Stomach (tissue), 19 donors: ENCODE measurements at places on chromosomes 4 and X. TPM values are rescaled to one million over a fixed set of nuclear protein-coding genes. Genes with fewer than 3 reads are reported as not detected.

DNA sequence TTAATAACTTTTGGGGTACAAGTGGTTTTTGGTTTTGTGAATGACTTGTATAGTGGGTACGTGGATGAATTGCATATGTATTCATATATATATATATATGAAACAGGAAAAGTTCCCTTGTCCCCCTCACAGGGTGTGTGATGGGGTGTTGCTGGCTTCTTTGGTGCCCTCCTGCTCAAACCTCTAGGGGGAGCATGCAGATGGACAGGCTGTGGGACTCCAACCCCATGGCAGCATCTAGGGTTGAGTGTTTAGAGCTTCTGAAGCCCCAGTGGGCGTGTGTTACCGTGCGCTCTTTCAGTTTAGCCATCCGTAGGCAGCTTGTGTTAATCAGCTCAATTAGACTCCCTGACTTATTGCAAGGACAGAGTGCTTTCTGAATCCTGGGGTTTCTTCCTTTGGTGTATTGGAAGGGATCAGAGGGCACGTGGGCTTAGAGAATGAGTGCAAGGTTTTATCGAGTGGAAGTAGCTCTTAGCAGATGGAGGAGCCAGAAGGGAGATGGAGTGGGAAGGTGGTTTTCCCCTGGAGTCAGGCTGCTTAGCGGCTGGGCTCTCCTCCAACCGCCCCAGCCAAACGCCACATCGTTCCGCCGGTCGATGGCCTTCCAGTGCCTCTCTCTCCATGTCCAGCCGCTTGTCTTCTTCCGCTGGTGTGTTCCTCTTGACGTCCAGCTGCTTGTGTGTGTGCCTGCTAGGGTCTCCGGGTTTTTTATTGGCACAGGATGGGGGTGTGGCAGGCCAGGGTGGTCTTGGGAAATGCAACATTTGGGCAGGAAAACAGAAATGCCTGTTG, 674.4 kb upstream of the LCORL start:
- DNase-seq, result no peak

Gene FANCB
- total RNA-seq, result not detected

Gene NOA1
- total RNA-seq, result 1.2 TPM

DNA sequence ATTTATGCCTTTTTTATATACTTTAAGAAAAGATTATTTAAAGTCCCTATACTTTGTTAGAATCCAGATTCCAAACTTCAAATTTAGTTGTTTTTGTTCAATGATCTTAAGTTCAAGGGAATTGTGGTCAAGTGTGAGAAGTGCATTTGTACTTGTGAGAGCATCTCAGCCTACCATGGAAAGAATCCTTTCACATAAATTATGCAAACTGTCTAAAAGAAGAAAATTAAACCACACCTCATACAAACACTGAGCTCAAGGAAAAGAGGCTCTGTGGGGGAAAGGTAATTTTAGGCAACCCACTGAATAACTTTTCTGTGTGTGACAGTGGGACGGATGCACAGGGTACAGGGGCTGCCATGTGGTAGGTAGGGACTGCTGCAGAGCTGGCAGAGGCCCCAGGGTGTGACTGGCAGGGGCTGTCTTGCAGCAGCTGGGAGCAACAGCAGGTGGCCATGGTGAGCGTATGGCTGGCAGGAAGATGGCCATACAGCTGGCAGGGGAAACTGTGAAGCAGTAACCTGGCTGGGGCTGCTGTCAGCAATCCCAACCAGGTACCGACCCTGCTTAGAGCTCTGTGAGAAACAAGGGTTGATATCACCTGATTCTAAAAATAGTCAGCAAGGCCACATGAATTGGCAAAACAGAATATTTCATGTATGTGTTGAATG, 130.6 kb downstream of the UGT8 start:
- DNase-seq, result no peak

DNA sequence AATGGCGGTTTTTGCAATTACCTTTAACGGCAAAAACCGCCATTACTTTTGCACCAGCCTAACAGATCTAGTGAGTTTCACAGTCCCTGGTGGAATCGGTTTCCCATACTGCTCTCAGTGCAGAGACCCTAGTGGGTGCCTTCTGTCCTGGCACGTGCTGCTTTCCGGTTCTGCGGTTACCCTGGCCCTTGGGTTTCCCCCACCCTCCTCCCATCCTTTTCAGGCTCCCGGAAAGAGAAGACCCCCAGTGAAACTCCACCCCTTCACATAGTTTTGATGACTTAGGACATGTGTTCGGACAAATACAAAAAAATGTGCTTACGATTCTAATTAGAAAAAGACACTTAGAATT, 36.9 kb downstream of the NLGN3 start:
- DNase-seq, result peak; percentile 58

GRCh38 chrX:1487401-1487800, 34.7 kb upstream of the ASMTL start:
- no peak for DNase-seq

- peak; percentile 1 for DNase-seq
These were observed 2248.1 kb downstream of the ARAP2 start for GRCh38 chr4:33996075-33996718.

GRCh38 chrX:134548257-134549201, 88.6 kb downstream of the HPRT1 start:
- DNase-seq, result no peak

DNA sequence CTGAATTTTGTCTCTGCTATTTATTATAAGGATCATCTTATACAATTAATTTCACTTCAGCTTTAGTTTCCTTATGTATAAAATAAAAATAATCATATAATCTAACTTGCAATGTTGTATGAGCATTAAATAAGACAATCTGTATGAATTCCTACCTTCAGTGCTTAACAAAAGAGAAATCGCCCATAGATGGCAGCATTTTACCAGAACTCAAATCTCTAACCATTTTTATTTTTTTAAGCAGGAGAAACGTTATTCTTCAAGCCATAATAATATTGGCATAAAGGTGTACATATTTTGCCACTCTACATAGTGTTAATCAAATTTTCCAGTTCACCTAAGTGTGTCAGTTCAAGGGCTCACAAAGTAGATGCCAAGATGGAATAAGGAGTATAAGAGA, 78.8 kb downstream of the TMEM47 start:
- DNase-seq, result no peak

GRCh38 chr4:128068918-128069317, 7.8 kb downstream of the LARP1B start:
- no peak for DNase-seq

DNA sequence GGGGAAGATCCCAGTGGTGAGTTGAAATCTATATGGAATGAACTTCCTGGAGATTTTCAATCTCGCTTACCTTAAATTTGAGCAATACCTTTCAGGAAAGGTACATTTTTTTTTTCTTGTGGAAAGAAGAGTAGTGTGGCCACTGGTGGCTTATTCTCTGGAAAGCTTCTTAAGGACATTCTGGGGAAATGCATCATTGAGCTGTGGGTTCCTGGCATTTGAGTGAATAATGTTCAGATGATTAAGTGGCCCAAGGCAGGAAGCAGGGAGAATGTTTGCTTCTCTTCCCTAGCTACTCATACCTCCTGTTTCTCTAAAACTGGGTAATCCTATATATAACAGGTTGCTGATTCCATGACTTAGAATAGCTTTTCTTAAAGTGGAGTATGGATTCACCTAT, 31.8 kb downstream of the STAG2 start:
- no peak for DNase-seq

- peak; percentile 27 for DNase-seq
These were observed 92.6 kb downstream of the NSUN7 start for GRCh38 chr4:40842318-40842717.

Gene RBMXL3
- total RNA-seq, result not detected

DNA sequence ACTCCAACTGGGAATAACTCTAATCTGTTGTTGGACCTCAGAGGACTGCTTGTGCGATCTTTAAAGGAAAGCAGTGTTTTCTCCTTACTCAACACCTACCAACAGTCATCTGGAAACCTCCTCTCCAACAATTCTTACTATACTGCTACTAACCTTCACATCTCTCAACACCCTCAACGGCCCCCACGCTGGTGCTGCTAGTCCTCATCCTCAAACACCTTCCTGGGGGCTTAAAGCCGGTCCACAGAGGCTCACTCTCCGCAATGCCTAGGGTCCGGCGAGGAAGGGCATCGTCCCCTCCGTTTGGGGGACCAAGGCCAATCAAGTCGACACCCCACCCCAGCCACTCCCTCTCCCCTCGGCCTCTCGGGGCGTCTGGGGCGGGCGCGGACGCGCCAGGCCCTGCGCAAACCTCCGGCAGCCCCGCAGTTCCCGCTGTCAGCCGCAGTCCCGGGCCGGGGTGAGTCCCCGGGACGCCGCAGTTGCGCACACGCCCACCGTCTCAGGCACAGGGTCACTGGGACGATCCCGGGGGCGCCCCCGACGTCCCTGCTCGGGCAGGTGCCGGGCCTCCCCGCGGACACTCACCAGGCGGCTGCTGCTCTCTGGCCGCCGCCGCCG, 418 bp downstream of the TAB3 start:
- no peak for DNase-seq

- DNase-seq, result no peak
These were observed 182.1 kb upstream of the SMIM31 start for GRCh38 chr4:164571593-164572390.

DNA sequence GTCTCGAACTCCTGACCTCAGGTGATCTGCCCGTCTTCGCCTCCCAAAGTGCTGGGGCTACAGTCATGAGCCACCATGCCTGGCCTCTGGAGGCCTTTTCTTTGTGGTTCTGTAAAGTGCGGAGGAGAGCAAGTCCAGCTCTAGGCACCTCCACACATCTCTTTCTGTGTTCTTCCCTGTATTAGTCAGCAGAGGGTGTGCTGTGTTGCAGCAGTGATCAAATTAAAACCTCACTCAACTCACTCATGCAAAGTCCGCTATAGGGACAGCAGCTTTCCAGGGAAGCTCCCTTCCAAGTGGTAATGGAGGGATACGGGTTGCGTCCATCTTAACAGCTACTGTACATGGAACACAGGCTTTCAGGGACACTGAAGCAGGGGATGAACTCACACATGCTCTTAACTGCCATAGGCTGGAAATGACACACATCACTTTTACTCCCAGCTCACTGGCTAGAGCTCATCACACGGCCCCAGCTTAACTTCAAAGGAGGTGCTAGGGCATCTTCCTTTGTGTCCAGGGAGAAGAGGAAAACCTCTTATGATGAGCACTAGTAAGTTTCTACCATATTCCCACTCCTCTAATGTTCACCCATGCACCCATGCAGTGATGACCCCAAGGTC, 36.0 kb upstream of the CCNG2 start:
- DNase-seq, result no peak
